ENCODE measurements at places on chromosomes 3 and 15. TPM values are rescaled to one million over a fixed set of nuclear protein-coding genes. Genes with fewer than 3 reads are reported as not detected.

GRCh38 chr15:64213646-64214045, 50.8 kb upstream of the PPIB start:
- no peak for DNase-seq

The OR5K2 gene
- total RNA-seq = not detected

The TADA3 gene
- 47.7 TPM for total RNA-seq

DNA sequence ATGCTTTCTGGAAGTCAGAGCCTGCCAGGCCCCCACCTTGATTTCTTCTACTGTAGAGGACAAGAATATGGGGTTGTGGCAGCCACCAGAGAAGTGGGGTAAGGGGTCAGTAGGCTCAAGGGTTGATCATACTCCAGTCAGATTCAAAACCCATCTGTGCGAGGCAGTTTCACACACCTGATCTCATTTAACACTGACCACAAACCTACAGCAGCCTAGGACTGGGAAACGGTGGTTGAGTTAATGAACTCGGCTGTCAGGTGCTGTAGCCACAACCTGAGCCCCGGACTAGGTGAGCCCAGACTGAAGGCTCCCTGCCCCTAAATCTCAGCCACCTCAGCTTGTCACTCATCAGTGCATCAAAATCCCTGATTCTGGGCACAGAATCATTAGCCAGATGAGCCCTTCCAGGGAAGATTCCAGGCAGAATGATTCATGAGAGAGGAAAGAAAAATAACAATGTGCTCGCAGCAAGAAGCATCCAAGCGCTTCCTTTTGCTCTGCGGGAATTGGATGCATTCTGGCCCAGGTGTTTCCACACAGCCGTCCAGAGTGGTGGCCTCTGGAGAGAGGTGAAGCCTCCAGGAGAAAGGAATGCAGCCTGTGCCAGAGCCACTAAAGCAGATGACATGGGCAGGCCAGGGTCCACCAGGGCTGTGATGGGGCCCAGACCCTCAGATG, 102.1 kb downstream of the SRGAP3 start:
- no peak for DNase-seq

DNA sequence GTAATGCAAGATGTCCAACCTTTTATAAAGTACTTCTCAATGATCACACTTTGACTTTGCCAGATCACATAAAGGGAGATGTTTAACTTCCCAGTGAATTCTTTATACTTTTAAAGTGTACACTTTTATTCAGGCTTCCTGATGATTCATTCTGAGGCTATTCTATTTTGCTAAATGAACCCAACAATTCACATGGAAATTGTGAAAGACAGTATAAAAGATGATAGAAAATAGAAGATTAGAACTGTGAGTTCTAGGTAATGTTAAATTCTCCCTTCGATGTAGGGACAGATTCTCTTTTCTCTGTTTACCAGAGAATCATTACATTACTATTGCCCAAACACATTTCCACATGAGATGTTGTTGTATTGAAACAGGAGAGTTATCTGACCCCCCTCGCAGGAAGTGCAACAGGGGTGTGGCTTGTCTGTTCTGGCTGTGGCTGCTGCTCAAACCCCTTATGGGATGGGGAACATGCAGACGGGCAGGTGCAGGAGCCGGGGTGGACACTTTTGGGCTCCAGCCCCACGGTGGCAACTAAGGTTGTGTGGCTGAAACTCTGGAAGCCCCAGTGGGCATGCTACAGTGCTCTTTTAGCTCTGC, 131.3 kb upstream of the LRTM1 start:
- no peak for DNase-seq

- peak; percentile 50 for DNase-seq
Observed at GRCh38 chr3:197181741-197182140, 116.7 kb downstream of the DLG1 start.

GRCh38 chr15:65335278-65336055, 31.0 kb downstream of the RNU5B-1 start:
- no peak for DNase-seq

The LNP1 gene
- total RNA-seq = 2.6 TPM

DNA sequence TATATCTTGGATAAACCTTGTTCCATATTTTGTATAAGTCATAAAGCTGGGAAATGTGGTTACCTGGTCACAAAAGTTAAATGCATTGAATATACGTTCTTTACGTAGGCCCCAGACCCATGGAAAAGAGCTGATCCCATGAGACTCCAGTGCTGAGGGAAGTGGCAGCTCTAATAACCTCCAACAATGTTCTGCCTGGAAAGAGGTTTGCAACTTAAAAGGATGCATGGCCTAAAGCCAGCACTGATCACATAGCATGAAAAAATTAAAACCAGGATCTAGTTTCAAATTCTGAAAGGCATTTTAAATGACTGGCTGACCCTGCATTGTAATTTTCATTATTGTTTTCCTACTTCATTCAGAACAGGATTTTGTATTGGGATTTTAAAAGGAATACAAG, 27.9 kb upstream of the STRIT1 start:
- DNase-seq = no peak

DNA sequence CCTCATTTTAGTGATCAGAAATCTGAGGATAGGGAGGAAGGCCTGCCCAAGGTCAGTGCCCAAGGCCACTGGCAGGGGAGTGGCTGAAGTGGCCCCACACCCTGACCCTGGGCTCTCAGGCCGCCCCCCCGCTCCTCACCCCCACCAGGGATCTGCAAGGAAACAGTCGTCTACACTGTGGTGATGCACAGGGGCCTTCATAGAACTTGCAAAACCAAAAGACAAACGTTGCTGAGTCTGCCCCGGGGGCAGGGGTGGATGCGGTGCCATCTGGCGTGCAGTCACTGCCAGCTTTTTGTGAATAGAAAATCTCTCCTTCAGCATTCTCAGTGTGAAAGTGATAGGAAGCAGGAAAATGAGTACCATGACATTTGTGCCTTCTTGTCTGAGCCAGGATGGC, 41.3 kb downstream of the WHAMM start:
- no peak for DNase-seq

GRCh38 chr3:113070072-113070640, 79.4 kb downstream of the GTPBP8 start:
- DNase-seq = no peak

GRCh38 chr3:45937206-45938042, 5.8 kb upstream of the CXCR6 start:
- DNase-seq = no peak

- DNase-seq = no peak
Observed at GRCh38 chr3:46750555-46751038, 32.9 kb upstream of the PRSS50 start.

- no peak for DNase-seq
Observed at GRCh38 chr15:75554717-75555116, 24.4 kb downstream of the PTPN9 start.

DNA sequence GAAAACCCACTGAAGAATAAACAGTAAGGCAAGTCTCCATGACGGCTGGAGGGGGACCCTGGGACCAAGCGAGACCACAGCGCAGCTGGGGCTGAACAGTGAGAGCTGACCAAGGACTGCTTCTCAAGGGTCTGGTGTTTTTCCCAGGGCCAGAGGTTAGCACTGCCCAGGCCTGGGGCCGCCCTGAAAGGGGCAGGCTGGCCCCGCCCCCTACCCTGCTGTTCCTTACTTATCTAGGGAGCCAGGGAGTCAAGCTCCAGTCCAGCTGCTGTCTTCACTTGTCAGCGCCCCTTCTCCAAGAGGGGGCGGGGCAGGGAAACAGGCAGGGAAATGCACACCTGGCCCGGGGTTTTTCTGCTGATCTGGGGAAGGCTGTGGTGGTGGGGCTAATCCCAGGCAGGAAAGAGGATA, 51.6 kb upstream of the HACD2 start:
- DNase-seq = no peak

DNA sequence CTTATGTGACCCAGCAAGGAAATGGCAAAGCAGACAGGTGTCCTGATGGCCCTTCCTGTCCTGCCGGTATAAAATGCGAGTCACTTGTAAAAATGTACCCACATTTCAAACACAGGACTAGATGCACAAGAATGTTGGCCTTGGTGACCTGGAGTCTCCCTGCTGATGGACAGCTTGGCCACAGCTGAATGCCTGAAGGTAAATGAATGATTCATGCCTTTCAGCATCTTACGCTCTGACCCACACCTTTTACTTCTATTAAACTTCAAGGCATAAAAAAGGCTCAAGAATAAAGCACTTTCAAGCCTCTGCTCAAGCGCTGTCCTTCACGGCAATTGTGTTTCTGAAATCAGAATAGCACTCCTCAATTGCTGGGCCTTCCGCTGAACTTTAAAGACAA, 228.0 kb upstream of the SLCO3A1 start:
- no peak for DNase-seq

GRCh38 chr3:45979378-45979777, 16.2 kb downstream of the FYCO1 start:
- no peak for DNase-seq

DNA sequence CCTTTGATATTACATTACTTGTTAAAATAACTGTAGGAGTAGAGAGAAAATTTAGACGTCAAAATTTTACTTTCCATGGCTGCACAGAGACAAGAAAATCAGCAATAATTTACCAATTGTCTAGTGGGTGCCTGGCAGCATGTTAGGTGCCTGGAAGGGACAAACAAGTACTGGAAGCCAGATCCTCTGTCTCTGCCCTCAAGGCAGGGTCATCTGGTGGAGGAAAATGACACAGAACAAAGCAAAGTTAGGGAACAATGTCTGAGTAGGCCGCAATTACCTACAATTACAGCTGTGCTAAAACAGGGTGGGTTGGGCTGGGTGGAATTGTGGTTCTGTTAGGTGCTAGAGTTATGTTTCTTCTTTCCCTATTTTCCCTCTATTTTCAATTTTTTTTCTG, 7.4 kb downstream of the CCDC174 start:
- DNase-seq = no peak

The LIPH gene
- total RNA-seq = 0.43 TPM

- peak; percentile 62 for DNase-seq
Observed at GRCh38 chr3:155079746-155080487, at the start of gene MME. Gene MME (plus strand): TSS chr3:155080319. CDS start chr3:155084168, 3,849 bp downstream.

The OXTR gene
- 0.54 TPM for total RNA-seq

- DNase-seq = no peak
Observed at GRCh38 chr15:59906046-59906445, 98.1 kb upstream of the FOXB1 start.

GRCh38 chr3:193040836-193041672, 123.4 kb upstream of the MB21D2 start:
- no peak for DNase-seq

The CIB2 gene
- total RNA-seq = 21.9 TPM

- no peak for DNase-seq
Observed at GRCh38 chr3:155753038-155753639, 8.3 kb upstream of the PLCH1 start.

- no peak for DNase-seq
Observed at GRCh38 chr3:101873619-101874018, 24.3 kb downstream of the NFKBIZ start.

GRCh38 chr3:53074366-53074696, 28.5 kb upstream of the SFMBT1 start:
- DNase-seq = peak; percentile 27

The ITIH3 gene
- total RNA-seq = 0.35 TPM

The CASR gene
- not detected for total RNA-seq

DNA sequence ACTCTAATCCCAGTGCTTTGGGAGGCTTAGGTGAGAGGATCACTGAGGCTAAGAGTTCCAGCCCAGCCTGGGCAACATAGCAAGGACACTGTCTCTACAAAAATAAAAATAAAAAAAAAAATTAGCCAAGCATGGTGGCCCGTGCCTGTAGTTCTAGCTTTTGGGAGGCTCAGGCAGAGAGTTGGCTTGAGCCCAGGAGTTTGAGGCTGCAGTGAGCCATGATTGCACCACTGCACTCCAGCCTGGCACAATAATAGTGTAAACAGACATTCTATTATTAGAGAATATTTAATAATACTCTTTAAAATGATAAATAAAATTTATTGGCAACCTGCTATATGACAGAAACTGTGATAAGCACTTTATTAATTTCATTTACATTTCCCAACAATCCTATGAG, 908.9 kb downstream of the TUSC7 start:
- no peak for DNase-seq

DNA sequence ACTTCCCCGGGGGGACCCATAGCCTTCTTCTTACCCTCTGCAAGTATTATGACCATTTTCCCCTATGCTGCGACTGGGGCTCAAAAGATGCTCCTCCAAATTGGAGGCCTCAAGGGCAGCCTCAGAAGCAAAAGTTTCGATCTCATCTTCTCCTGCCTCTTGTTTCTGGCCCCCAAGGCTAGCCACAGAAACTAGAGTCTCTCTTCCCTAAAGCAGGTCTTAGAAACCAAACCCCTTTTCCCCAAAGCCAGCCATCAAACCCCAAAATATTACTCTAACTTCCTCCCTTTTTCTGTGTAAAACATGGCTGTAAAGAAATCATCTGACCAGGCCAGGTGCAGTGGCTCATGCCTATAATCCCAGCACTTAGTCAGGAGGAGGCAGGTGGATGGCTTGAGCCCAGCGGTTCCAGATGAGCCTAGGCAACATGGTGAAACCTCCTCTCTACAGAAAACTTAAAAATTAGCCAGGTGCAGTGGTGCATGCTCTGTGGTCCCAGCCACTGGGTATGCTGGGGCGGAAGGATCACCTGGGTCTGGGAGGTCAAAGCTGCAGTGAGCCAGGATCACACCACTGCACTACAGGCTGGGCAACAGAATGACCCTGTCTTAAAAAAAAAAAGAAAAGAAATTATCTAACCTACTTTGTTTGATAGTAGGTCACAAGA, 36.7 kb upstream of the MFGE8 start:
- no peak for DNase-seq

- DNase-seq = no peak
Observed at GRCh38 chr3:116306720-116307119, 138.6 kb downstream of the LSAMP start.

DNA sequence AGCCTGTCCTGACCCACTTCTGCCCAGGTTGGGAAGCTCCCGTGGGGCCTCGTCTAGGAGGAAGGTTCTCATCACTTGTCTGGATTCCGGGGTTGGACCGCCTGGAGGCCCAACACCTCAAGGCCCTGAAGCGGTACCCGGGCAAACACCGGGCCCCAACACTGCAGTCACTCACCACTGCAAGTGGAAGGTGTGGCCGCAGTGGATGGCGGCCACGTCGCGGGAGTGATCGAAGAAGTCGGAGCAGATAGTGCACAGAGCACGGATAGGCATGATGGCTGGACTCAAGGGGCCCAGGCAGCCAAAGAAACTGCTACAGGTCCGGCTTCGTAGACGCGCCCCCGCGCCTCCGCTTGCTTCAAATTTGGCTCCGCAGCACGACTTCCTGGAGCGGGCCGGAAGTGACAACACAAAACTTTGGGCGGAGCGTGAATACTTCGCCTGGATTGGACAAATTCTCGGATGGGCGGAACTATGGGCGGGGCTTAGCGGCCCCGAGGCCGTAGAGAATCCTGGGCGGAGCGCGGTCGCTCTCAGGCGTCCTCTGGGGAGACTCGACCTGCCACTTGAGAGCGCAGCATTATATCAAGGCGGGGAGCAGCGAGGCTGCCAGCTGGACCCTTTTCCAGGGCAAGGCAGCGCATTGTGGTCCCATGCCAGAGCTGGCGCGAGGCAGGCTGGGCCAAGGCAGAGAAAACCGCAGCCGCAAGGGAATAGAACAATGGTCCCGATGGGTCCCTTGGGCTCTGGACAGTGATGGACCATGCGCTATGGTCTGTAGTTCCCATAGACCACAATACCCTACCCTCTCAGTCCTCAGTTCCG, at the start of gene TRAIP:
Gene TRAIP (minus strand): TSS at position 384 of the 825 bp plus-strand sequence. CDS start 111 bp downstream, at position 273.
- peak; percentile 95 for DNase-seq

DNA sequence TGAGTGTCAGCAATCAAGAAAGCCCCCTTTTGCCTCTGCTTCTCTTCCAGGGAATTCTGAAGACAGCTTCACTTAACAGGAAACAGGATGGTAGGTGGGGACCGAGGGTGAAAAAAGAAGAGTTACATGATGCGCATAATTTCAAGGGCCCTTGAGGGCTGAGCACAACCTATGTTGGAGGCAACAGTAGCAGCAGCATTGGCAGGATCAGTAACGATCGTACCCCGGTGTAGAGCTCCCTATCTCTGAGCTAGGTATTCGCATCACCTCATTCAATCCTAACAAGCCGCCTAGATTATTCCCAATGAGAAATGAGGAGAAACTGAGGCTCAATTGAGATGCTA, 432 bp upstream of the RAD54L2 start:
- no peak for DNase-seq
